ENCODE measurements at places on chromosomes 2 and 18. TPM values are rescaled to one million over a fixed set of nuclear protein-coding genes. Genes with fewer than 3 reads are reported as not detected.
A peak's percentile ranks its signal among the peaks of the same experiment; 100 is the strongest.

DNA sequence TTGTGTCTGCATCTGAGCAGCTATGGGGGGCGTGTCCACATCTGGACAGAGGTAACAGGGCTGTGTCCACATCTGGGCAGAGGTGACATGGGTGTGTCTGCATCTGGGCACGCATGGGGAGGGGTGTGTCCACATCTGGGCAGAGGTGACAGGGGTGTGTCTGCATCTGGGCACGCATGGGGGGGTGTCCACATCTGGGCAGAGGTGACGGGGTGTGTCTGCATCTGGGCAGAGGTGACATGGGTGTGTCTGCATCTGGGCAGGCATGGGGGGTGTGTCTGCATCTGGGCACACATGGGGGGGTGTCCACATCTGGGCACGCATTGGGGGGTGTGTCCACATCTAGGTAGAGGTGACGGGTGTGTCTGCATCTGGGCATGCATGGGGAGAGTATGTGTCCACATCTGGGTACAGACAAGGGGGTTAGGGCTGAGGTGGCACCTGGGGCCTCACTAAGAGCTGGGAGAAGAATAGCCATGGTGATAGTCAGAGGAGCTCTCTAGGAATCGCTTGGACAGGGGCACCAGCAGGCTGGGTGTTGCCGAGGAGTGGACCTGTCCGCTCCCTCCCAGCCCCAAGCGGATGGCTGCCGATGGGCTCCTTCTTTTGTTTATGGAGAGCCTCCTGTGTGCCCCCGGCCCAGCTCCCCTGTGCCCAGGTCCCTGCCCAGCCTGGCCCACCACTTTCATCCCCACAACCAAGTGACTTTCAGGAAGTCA lies 177.8 kb downstream of the EIPR1 start:
- DNase-seq, result no peak

DNA sequence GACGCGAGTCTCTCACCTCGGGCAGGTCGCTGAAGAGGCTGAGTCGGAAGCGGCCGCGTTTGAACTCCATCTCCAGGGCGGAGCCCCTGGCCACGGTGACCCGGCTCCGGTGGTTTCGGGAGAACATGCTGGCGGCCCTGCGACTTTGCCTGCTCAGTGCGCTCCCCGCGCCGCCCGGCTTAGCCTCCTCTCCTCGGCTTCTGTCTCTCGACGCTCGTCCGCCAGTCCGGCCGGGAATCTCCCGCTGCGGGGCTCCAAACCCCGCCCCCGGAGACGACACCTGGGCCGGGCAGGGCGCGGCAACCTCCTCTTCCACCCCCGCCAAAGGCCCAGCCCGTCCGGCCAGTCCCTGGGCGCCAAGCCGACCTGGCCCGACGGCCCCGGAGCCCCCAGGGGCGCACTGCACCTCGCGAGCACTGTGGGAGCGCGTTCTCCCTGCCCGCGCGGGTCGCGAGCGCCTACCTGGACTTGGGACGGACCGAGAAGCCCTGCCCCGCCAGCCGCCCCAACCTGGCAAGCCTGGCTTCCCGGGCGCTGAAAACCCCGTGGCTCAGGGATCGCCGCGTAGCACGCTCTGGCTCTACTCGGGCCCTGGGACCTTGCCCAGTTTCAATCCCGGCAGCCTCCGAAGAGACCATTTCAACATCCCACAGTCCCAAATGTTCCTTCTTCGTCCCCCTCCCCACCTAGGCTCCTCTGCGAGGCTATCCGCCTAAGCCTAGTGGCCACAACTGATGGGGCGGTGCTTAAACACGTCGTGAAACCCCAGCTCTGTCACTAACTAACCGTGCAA lies at the start of gene RTKN:
RTKN (minus strand) TSS at position 248 of the 793 bp plus-strand sequence; CDS start at position 127, 121 bp downstream.
- peak; percentile 82 for DNase-seq

- DNase-seq, result no peak
Measured at GRCh38 chr2:38652431-38653273, 13.3 kb upstream of the GALM start.

- DNase-seq, result no peak
Measured at GRCh38 chr2:113276216-113276760, 2.4 kb downstream of the PAX8 start.

DNA sequence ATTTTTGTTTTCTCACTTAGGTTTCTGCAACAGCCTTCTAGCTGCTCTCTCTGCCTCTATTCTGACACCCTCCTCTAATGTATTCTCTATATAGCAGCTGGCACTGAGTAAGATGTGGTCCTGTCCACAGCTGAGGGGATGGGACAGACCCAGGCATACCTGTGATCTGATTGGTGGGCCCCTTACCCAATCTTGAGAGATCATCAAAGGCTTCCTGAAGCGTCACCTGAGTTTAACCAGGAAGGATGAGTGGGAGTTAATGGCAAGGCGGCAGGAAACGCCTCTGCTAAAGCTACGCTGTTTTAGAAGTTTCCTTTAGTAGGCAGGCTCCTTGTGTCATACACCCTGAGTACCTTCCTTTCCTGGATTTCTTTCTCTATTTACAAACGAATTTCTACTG lies 5.7 kb upstream of the TET3 start:
- DNase-seq, result no peak

The GAL3ST2 gene
- total RNA-seq, result 42.4 TPM
